NCI-H2171 (cell line): ENCODE measurements at places on chromosomes 1 and 21.

DNA sequence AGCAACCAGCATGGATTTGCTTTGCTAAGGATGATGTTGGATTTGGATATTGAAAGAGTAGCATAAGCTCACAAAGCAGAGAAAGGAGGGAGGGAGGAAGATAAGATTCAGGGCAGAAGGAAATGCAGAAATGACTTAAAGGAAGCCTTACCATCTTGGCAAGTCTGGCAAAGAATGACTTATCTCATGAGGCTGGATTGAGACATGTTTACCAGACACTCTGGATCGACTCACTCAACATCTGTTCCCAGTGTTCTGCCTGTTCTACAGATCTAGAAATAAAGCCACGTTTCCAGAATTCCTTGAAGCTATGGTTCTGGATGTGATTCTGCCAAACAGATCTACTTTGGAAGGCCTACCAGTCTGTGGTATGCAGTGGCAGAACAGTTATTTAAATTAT is 38.8 kb upstream of the CTBS start:
- no peak for DNase-seq

DNA sequence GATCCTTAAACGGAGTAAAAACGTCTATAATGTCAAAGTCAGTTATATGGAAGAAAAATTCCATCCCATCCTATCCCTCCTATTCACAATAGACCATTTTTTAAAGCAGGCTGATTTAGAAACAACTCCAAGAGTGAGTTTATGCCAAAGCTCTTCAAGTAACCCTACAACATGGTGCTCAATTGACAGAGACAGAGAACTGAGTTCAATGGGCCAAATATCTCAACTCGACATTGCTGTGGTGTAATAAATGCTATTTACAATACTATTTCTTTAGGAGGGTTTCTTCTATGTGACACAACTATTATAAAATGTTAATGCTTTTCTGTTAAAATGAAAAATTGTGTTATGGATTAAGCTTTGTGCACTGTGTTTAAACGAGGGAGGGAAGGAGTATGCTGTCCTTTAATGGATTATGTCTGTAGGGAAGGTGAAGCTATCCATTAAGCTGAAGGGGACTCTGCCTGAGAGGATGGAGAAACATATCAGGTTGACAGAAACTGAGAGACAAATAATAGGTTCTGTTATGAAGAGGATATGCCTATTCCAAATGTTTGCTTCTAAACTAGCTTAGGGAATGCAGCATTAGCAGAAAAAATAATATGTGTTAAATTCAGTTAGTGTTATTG is 362.5 kb upstream of the CHRM3 start:
- no peak for DNase-seq

DNA sequence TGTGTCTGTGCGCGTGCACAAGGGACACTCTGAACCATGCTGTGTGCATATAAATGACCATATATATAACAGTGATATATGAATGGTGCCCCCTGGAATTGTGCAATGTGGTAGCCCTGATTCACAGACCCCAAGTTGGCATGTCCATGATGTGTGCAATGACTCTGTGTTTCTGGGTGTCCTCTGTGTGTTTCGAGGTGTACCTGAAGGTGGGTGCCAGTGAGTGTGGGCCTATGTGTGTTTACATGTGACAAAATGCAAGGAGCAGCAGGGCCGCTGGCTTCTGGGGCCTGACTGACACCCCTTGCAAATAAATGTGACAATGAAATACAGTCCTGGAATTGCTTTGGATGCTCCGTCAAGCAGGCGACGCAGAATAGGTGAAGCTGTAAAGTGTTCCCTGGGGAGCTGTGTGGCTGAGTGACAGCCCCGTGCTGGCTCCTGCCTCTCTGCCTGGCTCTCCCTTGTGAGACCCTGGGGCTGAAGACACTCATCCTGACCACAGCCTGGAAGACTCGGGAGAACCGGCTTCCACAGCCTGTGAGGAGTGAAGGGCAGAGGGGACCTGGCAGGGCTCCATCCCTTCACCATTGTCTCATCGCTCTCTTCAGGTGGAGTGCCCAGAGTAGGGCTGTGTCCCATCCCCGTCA is 38.2 kb upstream of the CSF3R start:
- DNase-seq: peak; percentile 7

GRCh38 chr1:108850929-108851328 is 6.0 kb downstream of the AKNAD1 start:
- DNase-seq: no peak

DNA sequence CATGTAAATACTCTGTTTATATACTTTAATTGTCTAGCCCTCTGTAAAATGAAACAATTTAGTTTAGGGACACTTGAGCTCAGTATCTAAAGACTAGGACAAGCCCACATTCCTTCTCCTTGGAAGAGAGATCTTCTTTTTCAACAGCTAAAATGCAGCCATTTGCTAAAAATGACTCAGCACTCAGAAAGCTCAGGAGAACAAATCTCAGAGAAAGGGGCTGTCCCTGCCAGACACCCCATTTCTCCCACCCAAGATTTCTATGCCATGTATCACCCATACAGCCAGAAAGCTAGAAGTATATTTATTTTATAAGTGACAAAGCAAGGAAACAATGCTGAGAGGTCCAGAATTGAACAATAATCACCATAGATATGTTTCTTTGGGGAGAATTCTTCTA is 23.2 kb upstream of the PRDX6 start:
- DNase-seq: no peak

- no peak for DNase-seq
Observed at GRCh38 chr1:50236656-50237055, 127.9 kb downstream of the ELAVL4 start.

- no peak for DNase-seq
Observed at GRCh38 chr1:96130432-96130831, 591.2 kb upstream of the PTBP2 start.

- DNase-seq: no peak
Observed at GRCh38 chr1:44016890-44017400, 14.3 kb downstream of the SLC6A9 start.

DNA sequence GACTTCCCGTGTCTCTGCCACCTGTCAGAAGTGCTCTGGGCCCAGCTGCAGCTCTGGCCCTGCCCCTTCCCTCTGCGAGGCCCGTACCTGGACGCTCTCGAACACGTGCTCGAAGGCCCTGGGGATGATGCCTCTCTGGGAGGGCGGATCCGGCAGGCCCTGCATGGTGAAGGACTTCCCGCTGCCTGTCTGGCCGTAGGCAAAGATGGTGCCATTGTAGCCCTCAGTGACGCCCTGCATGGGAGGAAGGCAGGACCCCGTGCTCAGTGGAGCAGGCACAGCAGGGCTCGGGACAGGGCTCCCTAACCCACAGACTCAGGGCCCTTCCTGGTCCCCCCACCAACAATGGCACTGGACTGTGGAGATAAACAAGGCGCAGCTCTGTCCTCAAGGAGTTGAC is 2.4 kb downstream of the KIF17 start:
- DNase-seq: no peak

- DNase-seq: no peak
Observed at GRCh38 chr1:210489491-210489890, 160.8 kb downstream of the HHAT start.

DNA sequence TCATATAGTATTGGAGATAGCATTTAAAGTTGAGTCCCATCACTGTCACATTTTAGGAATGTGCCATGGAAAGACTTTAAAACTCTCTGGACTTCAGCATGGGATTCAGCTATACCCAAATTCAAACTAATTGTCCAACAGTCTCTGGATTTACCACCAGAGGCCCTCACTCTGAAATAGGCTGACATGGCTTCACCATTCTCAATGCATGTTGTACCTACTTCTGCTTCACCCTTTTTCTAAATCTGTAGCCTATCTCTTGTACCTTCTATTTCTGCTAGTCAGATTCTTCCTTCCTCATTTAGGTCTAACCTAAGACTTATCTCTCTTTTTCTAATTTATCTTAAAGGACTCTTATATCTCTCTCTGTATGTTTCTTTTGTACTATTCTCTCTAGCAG is 512.7 kb upstream of the ZRANB2 start:
- no peak for DNase-seq

- DNase-seq: no peak
Observed at GRCh38 chr1:222243902-222244301, 304.0 kb downstream of the HHIPL2 start.

- no peak for DNase-seq
Observed at GRCh38 chr1:160232911-160233310, 27.7 kb downstream of the PEA15 start.
